ENCODE measurements at places on chromosomes 1 and 21.

GRCh38 chr1:12596007-12596821, 21.8 kb downstream of the DHRS3 start:
- DNase-seq: no peak
- H3K4me3 ChIP-seq: peak overlapping the region; percentile 42
- H3K36me3 ChIP-seq: no peaks in the 10 kb centered on the region
- H3K4me1 ChIP-seq: peaks cover 83% of the 10 kb centered on the region
- no peaks in the 10 kb centered on the region for H3K27me3 ChIP-seq
- H3K27ac ChIP-seq: peak overlapping the region; percentile 89

DNA sequence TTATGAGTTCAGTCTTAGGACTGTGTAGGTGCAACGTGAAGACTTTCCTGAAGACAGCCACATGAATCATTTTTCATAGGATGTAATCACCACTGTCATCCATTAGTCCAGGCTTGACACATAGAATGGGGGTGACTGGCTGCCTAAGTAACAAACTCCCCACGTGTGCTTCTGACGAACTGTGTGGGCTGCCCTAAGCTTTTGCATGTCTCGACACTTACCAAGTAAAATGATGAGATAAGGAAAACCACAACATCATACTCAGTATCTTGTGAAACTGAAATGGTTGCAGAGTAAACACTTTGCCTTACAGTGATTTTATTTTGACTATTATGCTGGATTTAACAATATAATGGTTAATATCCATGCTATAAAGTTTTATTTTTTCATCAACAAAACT, 19.5 kb downstream of the ERG start:
- no peak overlapping the region for H3K4me3 ChIP-seq
- DNase-seq: no peak
- H3K36me3 ChIP-seq: no peaks in the 10 kb centered on the region
- no peaks in the 10 kb centered on the region for H3K27me3 ChIP-seq
- H3K4me1 ChIP-seq: peaks cover 56% of the 10 kb centered on the region

GRCh38 chr21:44298301-44298700, 1.6 kb upstream of the PFKL start:
- DNase-seq: no peak
- no peaks in the 10 kb centered on the region for H3K36me3 ChIP-seq
- no peaks in the 10 kb centered on the region for H3K27me3 ChIP-seq
- peaks cover 73% of the 10 kb centered on the region for H3K4me1 ChIP-seq

GRCh38 chr1:231810415-231810814, 183.8 kb downstream of the DISC1 start:
- no peaks in the 10 kb centered on the region for H3K36me3 ChIP-seq
- no peaks in the 10 kb centered on the region for H3K27me3 ChIP-seq

- peaks cover 37% of the 10 kb centered on the region for H3K4me1 ChIP-seq
- no peak overlapping the region for H3K27ac ChIP-seq
- DNase-seq: no peak
- peak overlapping the region; percentile 31 for H3K4me3 ChIP-seq
- H3K27me3 ChIP-seq: no peaks in the 10 kb centered on the region
These were observed 59.4 kb downstream of the NRIP1 start for GRCh38 chr21:15005391-15005790.

GRCh38 chr1:199724049-199724448, 303.5 kb upstream of the NR5A2 start:
- no peak overlapping the region for H3K4me3 ChIP-seq
- H3K36me3 ChIP-seq: no peaks in the 10 kb centered on the region
- DNase-seq: no peak
- no peaks in the 10 kb centered on the region for H3K27me3 ChIP-seq

DNA sequence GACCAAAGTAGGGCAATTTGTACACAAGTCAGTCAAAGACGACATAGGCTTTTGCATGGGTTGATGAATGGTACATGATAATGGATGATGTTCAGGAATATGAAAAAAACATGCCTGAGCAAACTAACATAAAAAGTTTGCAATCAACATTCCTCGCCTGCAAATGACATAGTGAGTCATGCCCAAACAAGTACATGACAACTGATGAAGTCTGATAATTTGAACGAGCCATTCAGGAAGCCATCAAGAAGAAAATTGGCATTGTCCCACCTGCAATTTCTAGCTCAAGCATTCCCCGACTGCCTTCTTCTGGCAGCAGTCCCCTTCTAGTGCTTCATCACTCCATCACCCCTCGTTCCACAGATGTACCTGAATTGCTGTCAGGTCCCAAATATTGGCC, 118.4 kb upstream of the NR5A2 start:
- H3K27me3 ChIP-seq: no peaks in the 10 kb centered on the region
- no peak overlapping the region for H3K4me3 ChIP-seq
- no peak for DNase-seq
- H3K36me3 ChIP-seq: no peaks in the 10 kb centered on the region
- H3K4me1 ChIP-seq: no peaks in the 10 kb centered on the region

DNA sequence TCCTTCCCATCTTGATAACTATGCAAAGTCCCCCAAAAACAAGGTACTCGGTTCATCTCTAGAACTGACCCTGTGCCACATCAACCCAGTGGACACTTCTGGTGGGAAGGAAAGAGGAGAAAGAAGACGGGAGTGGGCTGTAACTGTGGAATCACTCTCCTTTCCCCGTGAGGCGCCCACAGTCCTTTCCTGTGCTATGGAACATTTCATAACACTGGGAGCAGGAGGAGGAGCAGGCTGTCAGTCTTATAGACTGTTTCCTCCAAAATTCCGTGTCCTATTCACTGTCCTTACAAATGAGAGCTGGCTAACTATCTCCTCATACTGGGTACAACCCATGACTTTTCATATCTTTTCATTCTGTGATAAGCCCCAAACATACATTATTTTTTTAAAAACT, 40.7 kb downstream of the PLEKHA6 start:
- peaks cover 49% of the 10 kb centered on the region for H3K4me1 ChIP-seq
- no peaks in the 10 kb centered on the region for H3K36me3 ChIP-seq
- H3K27me3 ChIP-seq: no peaks in the 10 kb centered on the region
- peak overlapping the region; percentile 67 for H3K27ac ChIP-seq
- H3K4me3 ChIP-seq: no peak overlapping the region
- DNase-seq: no peak

GRCh38 chr1:54335011-54335754, 71.0 kb downstream of the SSBP3 start:
- peaks cover 30% of the 10 kb centered on the region for H3K4me1 ChIP-seq
- DNase-seq: no peak
- no peaks in the 10 kb centered on the region for H3K36me3 ChIP-seq
- H3K4me3 ChIP-seq: no peak overlapping the region

- H3K4me1 ChIP-seq: no peaks in the 10 kb centered on the region
- no peak overlapping the region for H3K27ac ChIP-seq
These were observed 47.3 kb downstream of the NCAM2 start for GRCh38 chr21:21045518-21045917.

GRCh38 chr21:42425591-42425990, 21.9 kb downstream of the UBASH3A start:
- H3K4me1 ChIP-seq: no peaks in the 10 kb centered on the region
- no peak for DNase-seq
- no peak overlapping the region for H3K4me3 ChIP-seq
- no peak overlapping the region for H3K27ac ChIP-seq
- no peaks in the 10 kb centered on the region for H3K36me3 ChIP-seq

GRCh38 chr1:6152181-6152580, 27.9 kb downstream of the CHD5 start:
- no peak overlapping the region for H3K27ac ChIP-seq
- peaks cover 18% of the 10 kb centered on the region for H3K4me1 ChIP-seq
- no peak overlapping the region for H3K4me3 ChIP-seq
- no peaks in the 10 kb centered on the region for H3K27me3 ChIP-seq
- DNase-seq: no peak
- H3K36me3 ChIP-seq: no peaks in the 10 kb centered on the region

GRCh38 chr1:223135176-223135942, 7.7 kb downstream of the TLR5 start:
- no peak overlapping the region for H3K4me3 ChIP-seq
- no peak for DNase-seq
- no peaks in the 10 kb centered on the region for H3K27me3 ChIP-seq
- no peaks in the 10 kb centered on the region for H3K36me3 ChIP-seq
- H3K27ac ChIP-seq: peak overlapping the region; percentile 80

DNA sequence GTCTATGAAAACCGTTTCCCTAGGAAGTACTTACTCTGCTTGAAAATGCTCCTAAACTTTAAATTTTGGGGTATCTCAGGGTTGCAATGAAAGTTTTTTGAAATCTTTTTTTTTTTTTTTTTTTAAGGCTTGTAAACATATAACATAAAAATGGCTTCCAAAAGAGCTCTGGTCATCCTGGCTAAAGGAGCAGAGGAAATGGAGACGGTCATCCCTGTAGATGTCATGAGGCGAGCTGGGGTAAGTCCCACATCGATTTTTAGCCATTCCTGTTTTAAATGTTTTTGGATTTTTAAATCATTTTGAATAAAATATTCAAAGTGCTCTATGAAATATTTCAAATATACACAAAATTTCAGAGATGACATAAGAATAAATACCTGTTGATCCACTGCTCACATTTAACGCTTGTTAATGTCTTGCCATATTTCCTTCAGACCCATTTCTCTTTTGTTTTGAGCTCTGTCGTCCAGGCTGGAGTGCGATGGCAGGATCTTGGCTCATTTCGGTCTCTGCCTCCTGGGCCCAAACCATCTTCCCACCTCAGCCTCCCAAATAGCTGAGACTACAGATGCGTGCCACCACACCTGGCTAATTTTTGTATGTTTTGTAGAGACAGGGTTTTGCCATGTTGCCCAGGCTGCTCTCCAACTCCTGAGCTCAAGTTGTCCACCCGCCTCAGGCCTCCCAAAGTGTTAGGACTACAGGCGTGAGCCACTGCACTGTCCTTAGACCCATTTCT, 1.3 kb downstream of the PARK7 start:
- H3K27me3 ChIP-seq: no peaks in the 10 kb centered on the region
- peaks cover 15% of the 10 kb centered on the region for H3K36me3 ChIP-seq
- peak overlapping the region; percentile 87 for H3K4me3 ChIP-seq
- DNase-seq: no peak
- peak overlapping the region; percentile 96 for H3K27ac ChIP-seq

- H3K27me3 ChIP-seq: no peaks in the 10 kb centered on the region
- peak; percentile 48 for DNase-seq
- peak overlapping the region; percentile 96 for H3K27ac ChIP-seq
These were observed 369 bp downstream of the SUMO3 start for GRCh38 chr21:44817506-44817880.

- peak overlapping the region; percentile 69 for H3K27ac ChIP-seq
- H3K4me3 ChIP-seq: peak overlapping the region; percentile 16
- H3K27me3 ChIP-seq: peaks cover 7% of the 10 kb centered on the region
- peaks cover 21% of the 10 kb centered on the region for H3K4me1 ChIP-seq
- no peak for DNase-seq
These were observed 800 bp upstream of the MMP23B start for GRCh38 chr1:1630965-1631781.

- H3K27me3 ChIP-seq: no peaks in the 10 kb centered on the region
- no peaks in the 10 kb centered on the region for H3K36me3 ChIP-seq
- DNase-seq: no peak
- H3K27ac ChIP-seq: peak overlapping the region; percentile 69
- peaks cover 71% of the 10 kb centered on the region for H3K4me1 ChIP-seq
- H3K4me3 ChIP-seq: peak overlapping the region; percentile 8
These were observed 20.6 kb downstream of the TCEA3 start for GRCh38 chr1:23403735-23404486.

GRCh38 chr1:68723791-68724190, 226.9 kb upstream of the DEPDC1 start:
- no peaks in the 10 kb centered on the region for H3K36me3 ChIP-seq
- no peak overlapping the region for H3K4me3 ChIP-seq
- no peak overlapping the region for H3K27ac ChIP-seq
- no peak for DNase-seq
- no peaks in the 10 kb centered on the region for H3K4me1 ChIP-seq

- no peak for DNase-seq
- no peak overlapping the region for H3K27ac ChIP-seq
- no peak overlapping the region for H3K4me3 ChIP-seq
- no peaks in the 10 kb centered on the region for H3K36me3 ChIP-seq
- H3K27me3 ChIP-seq: no peaks in the 10 kb centered on the region
These were observed 187.4 kb upstream of the KCNK2 start for GRCh38 chr1:214895011-214895600.

- no peak for DNase-seq
- peaks cover 3% of the 10 kb centered on the region for H3K4me1 ChIP-seq
- H3K36me3 ChIP-seq: no peaks in the 10 kb centered on the region
- no peak overlapping the region for H3K4me3 ChIP-seq
- peak overlapping the region; percentile 56 for H3K27ac ChIP-seq
These were observed 29.0 kb upstream of the CTBS start for GRCh38 chr1:84603223-84603622.

DNA sequence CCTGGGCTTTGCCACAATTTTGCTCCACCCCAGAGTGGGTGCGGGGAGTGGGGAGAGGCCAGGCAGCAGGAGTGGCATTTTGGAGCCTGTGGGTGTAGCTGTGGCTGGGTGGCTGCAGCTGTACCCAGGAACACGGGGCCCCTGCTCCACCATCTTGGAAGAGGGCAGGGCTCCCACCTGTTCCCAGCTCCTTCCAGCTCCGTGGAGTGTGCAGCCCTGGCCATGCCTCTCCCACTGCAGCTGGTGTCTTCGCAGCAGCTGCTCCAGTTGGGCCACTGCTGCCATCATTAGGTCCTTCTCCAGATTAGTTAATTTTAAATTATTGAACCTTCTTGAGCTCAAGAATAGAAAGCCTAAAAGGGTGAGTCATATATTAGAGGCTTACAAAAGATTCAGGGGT, 17.6 kb downstream of the FAM20B start:
- H3K27me3 ChIP-seq: no peaks in the 10 kb centered on the region
- no peak overlapping the region for H3K27ac ChIP-seq
- H3K4me3 ChIP-seq: no peak overlapping the region
- H3K4me1 ChIP-seq: peaks cover 10% of the 10 kb centered on the region

DNA sequence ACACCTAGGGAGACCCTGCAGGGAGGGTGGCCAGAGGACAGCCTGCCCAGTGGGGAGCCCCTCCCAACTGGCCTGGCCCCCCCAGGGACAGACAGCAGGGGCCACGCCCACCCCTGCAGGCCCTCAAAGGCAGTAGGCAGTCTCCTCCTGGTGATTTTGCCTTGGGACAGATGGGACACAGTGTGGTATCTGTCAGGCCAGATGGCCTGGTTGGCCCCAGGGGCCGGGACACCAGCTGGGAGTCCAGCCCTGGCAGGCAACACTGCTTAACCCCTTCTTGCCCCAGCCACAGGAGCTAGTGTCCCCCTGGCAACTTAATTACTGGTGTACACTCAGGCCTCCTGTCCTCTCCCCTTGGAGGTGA, 17.8 kb downstream of the IFFO2 start:
- H3K4me1 ChIP-seq: peaks cover 48% of the 10 kb centered on the region
- no peaks in the 10 kb centered on the region for H3K36me3 ChIP-seq
- DNase-seq: no peak
- peak overlapping the region; percentile 42 for H3K27ac ChIP-seq
- H3K27me3 ChIP-seq: no peaks in the 10 kb centered on the region
- H3K4me3 ChIP-seq: no peak overlapping the region

- H3K4me3 ChIP-seq: no peak overlapping the region
- H3K36me3 ChIP-seq: no peaks in the 10 kb centered on the region
- no peak for DNase-seq
- H3K27me3 ChIP-seq: no peaks in the 10 kb centered on the region
These were observed 24.7 kb upstream of the RAB3GAP2 start for GRCh38 chr1:220296981-220297380.

DNA sequence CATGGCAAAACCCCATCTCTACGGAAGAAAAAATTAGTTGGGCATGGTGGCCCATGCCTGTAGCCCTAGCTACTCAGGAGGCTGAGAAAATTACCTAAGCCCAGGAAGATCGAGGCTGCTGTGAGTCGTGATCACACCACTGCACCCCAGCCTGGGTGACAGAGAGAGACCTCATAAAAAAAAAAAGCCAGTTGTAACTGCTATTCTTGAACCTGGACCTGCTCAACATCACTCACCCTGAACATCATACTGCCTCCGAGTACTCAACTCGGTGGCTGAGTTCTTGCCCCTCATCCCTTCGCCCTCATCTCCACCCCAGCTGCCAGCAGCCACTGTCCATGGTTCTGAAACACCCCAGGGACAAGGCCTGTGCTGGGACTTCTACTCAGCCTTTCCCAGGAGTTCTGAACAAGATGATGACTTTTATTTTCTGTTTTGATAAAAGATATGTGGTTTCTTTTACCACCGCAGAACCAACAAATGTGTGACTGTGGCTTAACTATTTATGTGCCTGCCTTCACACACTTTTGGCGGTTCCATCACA, 5.4 kb upstream of the DISP3 start:
- H3K27ac ChIP-seq: no peak overlapping the region

All from esophagus squamous epithelium (tissue), 5 donors.